ENCODE measurements at places on chromosomes 2 and 18. TPM values are rescaled to one million over a fixed set of nuclear protein-coding genes. Genes with fewer than 3 reads are reported as not detected.

DNA sequence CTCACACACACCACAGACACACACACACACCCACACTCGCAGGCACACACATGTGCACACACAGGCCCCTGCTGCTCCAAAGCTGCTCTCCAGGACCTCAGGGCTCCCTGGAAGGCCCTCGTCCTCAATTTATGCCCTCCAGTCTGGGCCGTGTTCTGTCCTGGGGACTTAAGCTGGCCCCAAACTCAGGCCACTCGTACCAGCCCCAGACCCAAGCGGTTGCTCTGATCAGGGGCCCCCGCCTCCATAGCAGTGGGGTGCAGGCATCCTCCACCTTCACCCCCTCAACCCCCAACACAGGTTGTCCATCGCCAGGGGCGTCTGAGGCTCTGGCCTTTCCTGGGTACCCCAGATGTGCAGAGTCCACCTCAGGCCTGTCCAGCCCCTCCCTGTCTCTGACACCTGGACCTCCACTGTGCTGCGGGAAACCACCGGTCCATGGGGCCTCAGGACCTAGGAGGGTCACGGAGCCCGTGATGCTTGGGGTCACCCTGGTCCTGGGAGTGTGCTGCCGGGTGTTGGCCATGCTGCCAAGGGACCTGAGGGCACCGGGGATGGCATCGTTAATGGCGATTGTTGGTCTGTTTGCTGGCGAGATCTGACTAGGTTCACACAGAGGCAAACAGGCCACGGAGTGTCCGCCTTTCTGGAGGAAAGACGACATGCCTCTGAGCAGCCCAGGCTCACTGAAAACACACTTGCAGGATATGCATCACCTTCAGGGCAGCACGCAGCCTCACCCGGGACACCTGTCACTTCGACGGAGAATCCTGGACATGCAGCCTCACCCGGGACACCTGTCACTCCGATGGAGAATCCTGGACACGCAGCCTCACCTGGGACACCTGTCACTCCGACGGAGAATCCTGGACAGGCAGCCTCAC, 155.6 kb downstream of the NDUFA10 start:
- no peak overlapping the region for H3K27ac ChIP-seq
- no peaks in the 10 kb centered on the region for H3K4me1 ChIP-seq
- DNase-seq = no peak
- no peaks in the 10 kb centered on the region for H3K36me3 ChIP-seq
- no peaks in the 10 kb centered on the region for H3K27me3 ChIP-seq
- H3K4me3 ChIP-seq = no peak overlapping the region

GRCh38 chr2:45121236-45121927, 112.1 kb upstream of the SIX2 start:
- no peaks in the 10 kb centered on the region for H3K27me3 ChIP-seq
- H3K4me1 ChIP-seq = no peaks in the 10 kb centered on the region
- no peak overlapping the region for H3K27ac ChIP-seq
- H3K4me3 ChIP-seq = no peak overlapping the region
- H3K36me3 ChIP-seq = no peaks in the 10 kb centered on the region

The ACKR3 gene
- 0.20 TPM for total RNA-seq

DNA sequence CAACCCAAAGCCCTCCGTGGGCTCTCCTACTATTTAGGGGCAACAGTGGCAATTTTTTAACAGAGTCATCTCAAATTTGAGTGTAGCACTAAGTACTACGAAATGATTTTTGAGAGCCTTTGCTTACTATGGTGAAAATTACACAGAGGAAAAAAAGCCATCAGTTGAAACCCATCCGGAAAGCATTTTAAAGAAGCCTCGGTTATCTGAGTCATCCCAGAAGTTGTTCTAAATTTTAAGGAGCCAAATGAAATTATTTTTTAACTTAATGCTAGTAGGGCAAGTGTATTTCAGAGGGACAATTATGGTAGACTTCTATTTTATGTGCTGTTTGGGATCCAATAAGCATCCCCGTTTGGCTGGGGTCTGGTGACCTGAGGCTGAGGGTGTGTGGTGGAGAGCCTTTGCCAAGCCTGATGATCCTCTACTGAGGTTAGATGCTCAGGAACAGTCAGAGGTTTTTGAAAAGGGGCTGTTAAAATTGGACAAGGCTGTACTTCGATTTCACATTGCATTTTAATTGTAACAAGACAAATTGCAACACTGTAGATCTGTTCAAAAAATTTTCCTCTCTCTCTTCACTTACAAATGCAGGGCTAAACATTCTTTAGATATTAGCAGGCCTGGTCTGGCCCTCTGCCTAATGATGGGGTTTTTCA, 47.0 kb downstream of the RAPGEF4 start:
- H3K27ac ChIP-seq = no peak overlapping the region
- H3K27me3 ChIP-seq = peaks cover 11% of the 10 kb centered on the region
- peaks cover 17% of the 10 kb centered on the region for H3K4me1 ChIP-seq
- no peak for DNase-seq
- no peak overlapping the region for H3K4me3 ChIP-seq

The SH2D6 gene
- total RNA-seq = 2.7 TPM

GRCh38 chr2:129813404-129813803, 166.1 kb upstream of the RAB6C start:
- peaks cover 33% of the 10 kb centered on the region for H3K27me3 ChIP-seq
- DNase-seq = peak; percentile 6
- H3K27ac ChIP-seq = no peak overlapping the region

- H3K4me3 ChIP-seq = no peak overlapping the region
- no peak overlapping the region for H3K27ac ChIP-seq
- DNase-seq = no peak
- H3K36me3 ChIP-seq = no peaks in the 10 kb centered on the region
- no peaks in the 10 kb centered on the region for H3K27me3 ChIP-seq
- H3K4me1 ChIP-seq = no peaks in the 10 kb centered on the region
Measured at GRCh38 chr2:48034295-48034694, 128.0 kb upstream of the FBXO11 start.

DNA sequence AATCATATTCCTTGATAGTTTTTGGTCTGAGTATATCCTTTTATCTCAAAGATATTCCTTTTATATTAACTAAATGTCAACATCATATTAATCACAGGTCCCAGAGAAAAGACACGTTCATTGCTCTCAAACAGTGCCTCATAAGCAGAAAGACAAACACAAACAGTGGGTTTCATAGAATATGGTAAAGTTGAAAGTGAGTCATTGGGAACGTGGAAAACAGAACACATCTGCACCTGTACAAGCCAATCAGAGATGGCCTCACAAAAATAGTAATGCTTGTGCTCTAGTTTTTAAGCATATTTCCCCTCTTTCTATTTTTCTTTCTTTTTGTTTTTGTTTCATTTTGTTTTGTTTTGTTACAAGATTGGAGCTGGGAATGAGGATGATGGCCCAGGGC, 328.4 kb upstream of the MAP2 start:
- no peak overlapping the region for H3K4me3 ChIP-seq
- no peaks in the 10 kb centered on the region for H3K36me3 ChIP-seq
- no peaks in the 10 kb centered on the region for H3K27me3 ChIP-seq
- H3K27ac ChIP-seq = no peak overlapping the region
- H3K4me1 ChIP-seq = no peaks in the 10 kb centered on the region
- no peak for DNase-seq

The STON1 gene
- total RNA-seq = 1.4 TPM

GRCh38 chr2:85902496-85902895, 13.7 kb upstream of the ST3GAL5 start:
- H3K4me3 ChIP-seq = no peak overlapping the region
- no peaks in the 10 kb centered on the region for H3K27me3 ChIP-seq
- no peak for DNase-seq
- no peak overlapping the region for H3K27ac ChIP-seq
- H3K36me3 ChIP-seq = no peaks in the 10 kb centered on the region

GRCh38 chr2:234368861-234369261, 128.0 kb downstream of the ARL4C start:
- H3K4me1 ChIP-seq = peaks cover 74% of the 10 kb centered on the region
- H3K4me3 ChIP-seq = no peak overlapping the region
- H3K27me3 ChIP-seq = no peaks in the 10 kb centered on the region
- no peak for DNase-seq

DNA sequence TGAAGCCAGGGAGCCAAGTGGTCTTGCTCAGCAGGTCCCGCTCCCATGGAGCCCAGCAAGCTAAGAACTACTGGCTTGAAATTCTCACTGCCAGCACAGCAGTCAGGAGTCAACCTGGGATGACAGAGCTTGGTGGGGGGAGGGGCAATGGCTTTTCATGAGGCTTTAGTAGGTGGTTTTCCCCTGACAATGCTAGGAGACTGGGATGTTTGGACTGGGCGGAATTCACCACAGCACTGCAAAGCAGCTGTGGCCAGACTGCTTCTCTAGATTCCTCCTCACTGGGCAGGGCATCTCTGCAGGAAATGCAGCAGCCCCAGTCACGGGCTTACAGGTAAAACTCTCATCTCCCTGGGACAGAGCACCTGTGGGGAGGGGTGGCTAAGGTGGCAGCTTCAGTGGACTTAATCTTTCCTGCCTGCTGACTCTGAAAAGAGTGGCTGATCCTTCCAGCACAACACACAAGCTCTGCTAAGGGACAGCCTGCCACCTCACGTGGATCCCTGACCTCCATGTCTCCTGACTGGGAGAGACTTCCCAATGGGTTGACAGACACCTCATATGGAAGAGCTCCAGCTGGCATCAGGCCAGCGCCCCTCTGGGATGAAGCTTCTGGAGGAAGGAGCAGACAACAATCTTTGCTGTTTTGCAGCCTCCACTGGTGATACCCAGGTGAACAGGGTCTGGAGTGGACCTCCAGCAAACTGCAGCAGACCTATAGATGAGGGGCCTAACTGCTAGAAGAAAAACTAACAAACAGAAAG, 349.7 kb upstream of the ST6GAL2 start:
- DNase-seq = no peak
- H3K36me3 ChIP-seq = no peaks in the 10 kb centered on the region
- no peaks in the 10 kb centered on the region for H3K27me3 ChIP-seq
- H3K4me3 ChIP-seq = no peak overlapping the region
- no peaks in the 10 kb centered on the region for H3K4me1 ChIP-seq

The CCDC68 gene
- 6.6 TPM for total RNA-seq

The TUBB6 gene
- 87.4 TPM for total RNA-seq

- no peaks in the 10 kb centered on the region for H3K27me3 ChIP-seq
- peaks cover 21% of the 10 kb centered on the region for H3K4me1 ChIP-seq
- H3K4me3 ChIP-seq = no peak overlapping the region
- H3K27ac ChIP-seq = no peak overlapping the region
- no peak for DNase-seq
- no peaks in the 10 kb centered on the region for H3K36me3 ChIP-seq
Measured at GRCh38 chr18:77135339-77136075, 2.9 kb upstream of the MBP start.

- no peak overlapping the region for H3K4me3 ChIP-seq
- no peaks in the 10 kb centered on the region for H3K27me3 ChIP-seq
- no peaks in the 10 kb centered on the region for H3K4me1 ChIP-seq
- no peaks in the 10 kb centered on the region for H3K36me3 ChIP-seq
- H3K27ac ChIP-seq = no peak overlapping the region
Measured at GRCh38 chr2:115163572-115163971, 721.1 kb downstream of the DPP10 start.

DNA sequence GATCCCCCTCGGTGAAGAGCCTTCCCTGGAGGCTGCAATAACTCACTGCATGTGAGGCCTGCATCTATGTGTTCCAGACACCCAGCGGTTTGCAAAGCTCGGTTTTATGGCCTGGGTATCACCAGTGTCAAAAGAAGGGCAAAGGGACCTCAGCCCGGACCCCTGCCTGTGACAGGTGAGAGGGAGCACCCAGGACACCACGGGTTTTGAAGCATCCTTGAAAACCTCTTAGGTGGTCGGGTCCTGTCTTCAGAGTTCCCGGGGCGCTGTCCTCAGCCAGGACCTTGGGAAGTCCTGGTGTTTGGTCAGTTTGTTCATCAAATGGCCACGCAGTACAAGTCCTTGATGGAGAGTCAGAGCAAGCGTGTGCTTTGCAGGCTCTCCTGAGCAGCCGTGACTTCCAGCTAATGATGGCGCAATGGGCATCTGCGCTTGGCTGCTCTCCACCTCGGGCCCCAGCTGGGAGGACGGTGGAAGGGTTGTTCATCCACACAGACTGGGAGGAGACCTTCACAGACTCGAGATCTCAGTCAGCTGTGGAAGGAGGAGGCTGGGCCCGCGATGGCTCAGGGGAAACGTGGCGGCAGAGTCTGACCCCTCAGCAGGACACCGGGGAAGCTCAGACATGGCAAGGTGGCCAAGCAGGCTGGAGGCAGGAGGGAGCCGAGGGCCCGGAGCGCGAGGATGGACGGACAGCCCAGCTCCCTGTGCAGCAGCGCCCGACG, 113.1 kb upstream of the GPC1 start:
- H3K36me3 ChIP-seq = no peaks in the 10 kb centered on the region
- no peak for DNase-seq
- no peaks in the 10 kb centered on the region for H3K27me3 ChIP-seq
- no peak overlapping the region for H3K4me3 ChIP-seq

GRCh38 chr18:10864722-10865121, 284.6 kb downstream of the PIEZO2 start:
- no peak overlapping the region for H3K4me3 ChIP-seq
- DNase-seq = no peak
- no peak overlapping the region for H3K27ac ChIP-seq
- peaks cover 39% of the 10 kb centered on the region for H3K27me3 ChIP-seq

DNA sequence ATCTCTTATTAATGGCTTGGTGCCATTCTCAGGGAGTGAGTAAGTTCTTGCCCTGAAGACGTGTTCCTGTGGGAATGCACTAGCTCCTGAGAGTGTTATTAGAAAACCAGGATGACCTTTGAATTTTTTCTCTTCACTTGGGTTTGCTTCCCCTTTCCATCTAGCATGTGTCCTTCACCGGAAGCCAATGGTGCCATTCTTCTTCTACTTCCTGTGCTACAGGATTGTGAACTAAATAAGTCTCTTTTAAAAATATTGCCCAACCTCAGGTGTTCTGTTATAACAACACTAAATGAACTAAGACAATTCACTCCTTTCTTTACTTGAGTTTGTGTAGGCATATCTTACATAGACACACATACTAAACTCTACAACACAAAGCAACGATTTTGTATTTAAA, 447.0 kb downstream of the SOX11 start:
- no peaks in the 10 kb centered on the region for H3K36me3 ChIP-seq
- H3K27me3 ChIP-seq = no peaks in the 10 kb centered on the region
- DNase-seq = no peak
- no peak overlapping the region for H3K27ac ChIP-seq

The BOLL gene
- total RNA-seq = not detected

- H3K27me3 ChIP-seq = peaks cover 15% of the 10 kb centered on the region
- no peak overlapping the region for H3K27ac ChIP-seq
- H3K4me3 ChIP-seq = no peak overlapping the region
- no peaks in the 10 kb centered on the region for H3K4me1 ChIP-seq
- DNase-seq = no peak
- H3K36me3 ChIP-seq = no peaks in the 10 kb centered on the region
Measured at GRCh38 chr2:216343221-216343980, 28.9 kb downstream of the MARCHF4 start.

DNA sequence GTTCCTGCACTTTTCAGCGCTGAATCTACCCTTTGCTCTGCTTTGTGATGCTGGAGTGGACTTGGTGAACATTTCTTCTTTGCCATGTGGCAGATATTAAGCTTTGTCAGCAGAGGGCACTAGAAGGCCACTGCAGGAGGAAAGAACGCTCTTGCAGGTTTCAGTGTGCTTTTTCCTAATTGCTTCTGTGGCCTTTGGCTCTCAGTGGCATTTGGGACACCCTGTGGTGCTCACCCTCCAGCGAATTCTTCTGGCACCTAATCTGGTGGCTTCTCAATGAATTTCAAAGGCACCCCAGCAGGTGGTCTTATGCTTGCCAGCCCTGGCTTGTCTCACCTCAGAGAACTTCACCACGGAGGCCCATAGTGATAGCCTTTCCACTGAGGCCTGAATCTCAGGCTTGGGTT, 146.7 kb downstream of the MYO3B start:
- no peak overlapping the region for H3K27ac ChIP-seq
- peak; percentile 42 for DNase-seq
- no peaks in the 10 kb centered on the region for H3K4me1 ChIP-seq
- no peaks in the 10 kb centered on the region for H3K36me3 ChIP-seq

- H3K27me3 ChIP-seq = no peaks in the 10 kb centered on the region
- no peak overlapping the region for H3K27ac ChIP-seq
- H3K4me3 ChIP-seq = no peak overlapping the region
- H3K36me3 ChIP-seq = no peaks in the 10 kb centered on the region
- DNase-seq = no peak
- peaks cover 5% of the 10 kb centered on the region for H3K4me1 ChIP-seq
Measured at GRCh38 chr2:159160954-159161353, 125.5 kb downstream of the WDSUB1 start.

Measured in HCT116 (cell line).